ENCODE measurements at places on chromosomes 16 and 17. TPM values are rescaled to one million over a fixed set of nuclear protein-coding genes. Genes with fewer than 3 reads are reported as not detected.

NUDT21 gene
- total RNA-seq: 82.8 TPM

DNA sequence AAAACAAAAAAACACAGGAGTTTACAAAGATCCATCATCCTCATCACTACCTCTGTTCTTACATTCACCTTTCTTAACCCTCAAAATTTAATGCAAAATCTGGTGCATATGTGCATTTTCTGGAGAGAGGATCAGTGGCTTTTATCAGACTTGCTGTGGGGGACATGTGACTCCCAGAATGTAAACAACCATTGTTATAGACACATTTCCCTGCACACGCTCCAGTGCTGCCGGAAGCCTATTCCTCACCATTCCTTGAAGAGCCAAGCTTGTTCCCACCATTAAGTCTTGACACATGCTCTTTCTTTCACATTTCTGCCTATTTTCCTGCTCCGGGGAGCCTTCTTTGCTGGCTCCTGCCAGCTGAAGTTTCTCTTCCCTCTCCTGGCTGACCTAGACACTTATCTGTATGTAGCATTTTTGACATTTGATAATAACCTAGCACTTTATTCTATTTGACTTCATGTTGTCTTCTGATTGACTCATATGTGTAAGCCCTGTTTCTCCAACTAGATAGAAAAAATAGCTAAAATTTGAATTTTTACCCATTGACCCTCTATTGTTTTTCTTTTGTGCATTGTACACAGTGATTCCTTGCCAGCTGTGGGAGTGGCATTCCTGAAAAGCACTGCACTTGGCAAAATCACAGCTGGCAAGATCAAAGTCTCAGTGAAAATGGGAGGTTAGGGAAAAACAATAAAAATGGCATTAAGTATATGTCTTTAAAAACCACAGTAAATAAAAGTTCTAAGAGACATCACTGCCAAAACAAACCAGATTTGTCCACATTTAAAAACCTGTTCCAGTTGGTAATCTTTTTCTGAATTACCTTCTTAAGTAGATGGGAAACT, 76.8 kb upstream of the CIBAR2 start:
- no peak for DNase-seq

DNA sequence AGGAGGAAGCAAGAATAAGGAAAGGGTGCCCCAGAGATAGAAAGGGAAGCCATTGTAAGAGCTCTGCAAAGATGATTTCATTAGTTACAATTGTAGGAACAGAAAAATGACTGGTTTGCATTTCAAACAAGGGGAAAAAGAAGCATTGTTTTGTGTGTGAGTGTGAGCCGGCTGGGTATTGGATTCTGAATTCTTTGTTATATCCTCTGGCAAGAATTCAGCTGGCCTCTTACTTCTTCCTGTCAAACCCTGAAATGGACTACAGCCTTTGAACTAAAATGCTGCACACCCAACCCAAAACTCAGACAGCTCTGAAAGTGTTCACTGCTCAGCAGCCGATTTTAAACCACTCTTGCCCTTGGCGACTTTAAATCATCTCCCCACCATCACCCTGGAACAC, 461.3 kb downstream of the PMP22 start:
- DNase-seq: no peak

GRCh38 chr16:89860747-89861304, 12.6 kb upstream of the TCF25 start:
- DNase-seq: no peak

JPH3 gene
- 0.35 TPM for total RNA-seq

GRCh38 chr17:72565758-72566157, 444.9 kb downstream of the SOX9 start:
- no peak for DNase-seq

CIITA gene
- 0.65 TPM for total RNA-seq

DNA sequence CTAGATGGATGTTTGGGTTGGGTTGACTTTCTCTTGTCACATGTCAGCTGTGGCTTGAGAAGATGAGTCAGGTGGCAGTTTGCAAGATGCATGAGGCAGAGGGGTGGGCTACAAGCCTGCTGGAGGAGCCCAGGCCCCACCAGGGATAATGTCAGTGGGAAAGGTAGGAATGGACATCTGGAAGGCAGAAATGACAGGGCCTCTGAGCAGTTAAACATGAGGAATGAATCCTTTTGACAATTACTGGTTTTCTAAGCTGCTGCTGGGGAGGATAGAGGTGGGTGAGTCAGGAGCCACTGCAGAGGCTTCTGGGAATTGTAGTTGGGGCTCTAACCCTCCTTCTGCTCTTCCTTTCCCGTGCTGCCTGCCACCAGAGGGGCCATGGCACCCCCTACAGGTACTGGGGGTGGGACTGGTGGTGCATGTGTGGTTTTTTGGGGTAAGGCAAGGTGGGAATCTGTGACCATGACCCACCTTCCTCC, 15.7 kb downstream of the SLC52A1 start:
- DNase-seq: no peak

DNA sequence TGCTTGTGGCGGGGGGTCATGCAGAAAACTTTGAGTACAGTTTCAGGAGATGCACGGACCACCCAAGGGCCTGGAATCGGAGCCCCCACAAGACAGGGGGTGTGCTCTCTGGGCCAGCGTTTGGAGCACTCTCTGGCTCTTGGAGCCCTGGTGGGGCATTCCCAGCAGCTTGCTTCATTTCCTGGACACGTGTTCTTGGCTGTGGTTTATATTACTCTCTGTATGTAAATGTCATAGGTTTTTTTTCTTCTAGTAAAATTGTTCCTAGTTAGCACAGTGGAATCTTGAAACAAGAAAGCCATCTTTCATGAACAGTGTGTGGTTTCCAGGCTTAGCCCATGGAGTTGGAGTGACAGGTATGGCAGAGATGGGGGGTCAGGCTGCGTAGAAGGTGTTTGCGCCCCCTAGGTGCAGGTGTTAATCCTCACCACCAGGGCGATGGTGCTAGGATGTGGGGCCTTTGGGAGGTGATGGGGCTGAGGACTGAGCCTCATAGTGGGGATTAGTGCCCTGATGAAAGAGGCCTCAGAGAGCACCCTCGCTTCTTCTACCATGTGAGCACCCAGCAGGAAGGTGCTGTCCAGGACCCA, 79.8 kb downstream of the JPH3 start:
- no peak for DNase-seq

- DNase-seq: no peak
Observed at GRCh38 chr16:23512168-23512695, 1.9 kb upstream of the GGA2 start.

DNA sequence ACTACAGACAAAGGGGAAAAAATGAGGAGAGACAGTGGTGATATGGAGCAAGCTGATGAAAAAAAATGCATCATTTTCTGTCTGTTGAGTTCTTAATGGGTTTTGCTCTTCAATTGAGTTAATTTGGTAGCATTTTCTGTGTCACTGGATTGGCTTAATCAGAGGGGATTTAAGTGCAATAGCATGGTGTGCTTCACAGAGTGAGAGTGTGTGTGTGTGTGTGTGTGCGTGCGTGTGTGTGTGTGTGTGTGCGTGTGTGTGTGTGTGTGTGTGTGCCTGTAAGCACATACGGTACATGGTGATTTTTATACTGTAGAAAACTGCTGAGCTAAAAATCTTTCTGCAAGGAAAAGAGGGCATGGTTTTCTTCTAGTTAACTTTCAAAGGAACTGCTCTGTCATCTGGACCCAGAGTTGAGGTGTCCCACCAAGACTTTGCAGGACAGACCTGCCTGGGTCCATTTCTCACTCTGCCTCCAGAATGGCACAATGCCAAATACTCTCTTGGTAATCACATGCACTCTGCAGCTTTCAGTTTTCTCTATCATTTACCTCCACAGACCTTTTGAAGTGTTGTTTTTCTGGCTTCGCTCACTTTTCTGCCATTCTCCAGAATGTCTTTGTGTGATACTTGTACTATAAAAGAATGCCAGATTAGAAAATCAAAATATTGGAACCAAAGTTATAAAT, 952.6 kb upstream of the SOX9 start:
- no peak for DNase-seq

- DNase-seq: no peak
Observed at GRCh38 chr17:65511316-65511715, 50.1 kb downstream of the AXIN2 start.

GRCh38 chr16:85586380-85587104, 26.6 kb upstream of the GSE1 start:
- DNase-seq: no peak

GRCh38 chr16:600781-601180, 10.9 kb downstream of the RAB40C start:
- DNase-seq: no peak

GRCh38 chr16:12620150-12620549, 183.5 kb downstream of the CPPED1 start:
- no peak for DNase-seq

GRCh38 chr16:2915196-2915929, 3.6 kb downstream of the FLYWCH1 start:
- no peak for DNase-seq

GRCh38 chr16:19639986-19640421, 78.0 kb downstream of the KNOP1 start:
- DNase-seq: no peak

DNA sequence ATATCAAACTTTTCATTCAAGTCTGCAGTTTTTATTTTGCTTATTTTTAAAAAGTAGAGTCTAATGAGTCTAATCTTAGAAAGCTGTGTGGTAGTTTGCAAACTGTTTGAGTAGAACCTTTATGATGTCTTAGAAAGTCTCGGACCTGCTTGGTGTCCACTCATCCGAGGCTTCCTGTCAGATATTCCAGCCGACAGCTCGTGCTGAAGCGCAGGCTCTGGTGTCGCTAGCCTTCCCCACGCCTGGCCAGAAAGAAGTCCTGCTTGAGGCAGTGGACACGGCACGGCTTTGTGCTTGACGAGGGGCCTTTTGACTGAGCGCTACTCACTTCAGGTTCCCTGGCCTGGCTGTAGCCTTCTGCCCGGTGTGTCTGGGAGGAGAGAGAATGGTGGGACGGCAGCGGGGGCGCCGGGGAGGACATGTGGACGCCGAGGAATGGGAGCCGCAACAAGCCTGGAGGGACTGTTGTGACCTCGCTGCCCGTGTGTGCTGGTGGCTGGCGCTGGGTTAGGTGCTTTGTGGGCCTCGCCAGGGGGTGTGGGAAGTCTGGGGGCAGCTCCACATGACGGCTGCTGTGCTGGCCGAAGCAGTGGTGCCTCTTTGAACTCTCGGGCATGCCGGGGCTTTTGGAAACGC, 33.5 kb downstream of the BANP start:
- DNase-seq: no peak

KRT33B gene
- total RNA-seq: not detected

TBC1D3K gene
- not detected for total RNA-seq

GRCh38 chr16:51057102-51057793, 93.8 kb downstream of the SALL1 start:
- no peak for DNase-seq

PRSS21 gene
- total RNA-seq: 3.1 TPM

GRCh38 chr16:31916056-31916488, 42.5 kb downstream of the ZNF267 start:
- DNase-seq: no peak

DNA sequence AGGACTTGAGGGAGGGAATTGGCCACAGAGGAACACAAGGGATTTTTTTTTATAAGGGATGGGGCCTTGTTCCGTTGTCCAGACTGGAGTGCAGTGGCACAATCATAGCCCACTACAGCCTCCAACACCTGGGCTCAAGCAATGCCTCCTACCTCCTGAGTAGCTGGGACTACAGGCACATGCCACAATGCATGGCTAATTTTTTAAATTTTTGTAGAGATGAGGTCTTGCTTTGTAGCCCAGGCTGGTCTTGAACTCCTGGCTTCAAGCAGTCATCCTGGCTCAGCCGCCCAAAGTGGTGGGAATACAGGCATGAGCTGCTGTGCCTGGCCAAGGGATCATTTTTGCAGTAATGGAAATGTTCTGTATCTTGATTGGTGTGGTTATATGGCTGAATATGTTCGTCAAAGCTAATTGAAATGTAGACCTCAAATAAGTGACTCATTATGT, 56.9 kb downstream of the VMP1 start:
- no peak for DNase-seq

DNA sequence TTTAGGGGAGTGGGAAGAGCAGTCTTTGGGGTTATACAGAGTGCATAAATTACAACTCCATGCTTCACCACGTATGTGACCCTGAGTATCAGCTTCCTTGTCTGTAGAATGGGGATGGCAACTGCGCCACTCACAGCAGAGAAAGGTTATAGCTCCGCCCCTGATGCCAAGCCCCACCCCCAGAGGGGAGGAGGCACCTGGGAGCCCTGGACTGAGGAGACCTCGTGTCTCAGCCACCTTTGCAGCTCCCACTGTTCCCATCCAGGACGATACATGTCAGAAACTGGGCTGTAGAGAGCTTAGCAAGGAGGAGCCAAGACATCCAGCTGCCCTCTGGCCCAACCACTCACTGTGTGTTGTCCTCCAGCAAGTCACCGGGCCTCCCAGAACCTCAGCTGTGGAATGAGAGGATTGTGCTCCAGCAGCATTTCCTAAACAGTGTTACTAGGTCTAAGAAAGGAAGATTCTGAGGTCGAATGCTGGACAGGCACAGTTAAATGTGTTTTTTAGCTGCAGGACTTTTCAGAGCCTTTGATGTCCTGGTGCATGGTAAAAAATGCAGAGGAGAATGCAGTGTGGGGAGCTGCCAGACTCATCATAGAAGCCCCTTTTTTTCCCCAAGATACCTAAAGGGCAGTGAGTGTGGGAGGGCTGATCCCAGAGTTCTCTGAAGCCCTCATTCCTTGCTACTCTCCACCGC, 49.4 kb downstream of the BEAN1 start:
- no peak for DNase-seq

DNA sequence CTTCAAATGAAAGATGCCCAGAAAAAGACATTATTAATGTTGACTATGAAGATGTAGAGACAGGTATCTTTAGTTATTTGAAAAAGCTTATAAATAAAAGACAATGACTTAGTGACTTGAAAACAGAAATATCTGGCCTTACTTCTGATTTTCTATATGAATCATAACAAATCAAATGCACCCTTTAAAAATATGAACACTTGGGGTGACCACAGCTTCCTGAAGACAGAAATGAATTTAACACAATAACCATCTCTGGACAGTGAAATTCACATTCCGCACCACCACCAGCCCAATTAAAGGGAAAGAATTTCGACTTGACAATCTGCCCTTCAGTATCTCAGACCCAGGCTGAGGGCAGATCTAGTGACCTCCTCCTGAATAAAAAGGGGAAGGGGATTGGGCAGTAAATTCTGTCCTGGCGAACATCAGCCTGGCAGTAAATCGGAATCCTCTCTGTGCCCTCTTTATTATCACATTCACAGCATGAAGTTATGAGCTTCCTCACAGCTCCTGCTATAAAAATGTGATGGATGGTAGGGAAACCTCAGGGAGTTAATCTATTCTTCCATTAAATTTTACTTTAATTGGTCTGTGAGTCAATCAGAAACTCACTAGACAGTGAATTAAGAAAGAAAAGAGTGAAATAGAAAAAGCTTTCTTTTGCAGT, 131.5 kb downstream of the SNX11 start:
- no peak for DNase-seq
